Activated T-cell treated with anti-CD3 and anti-CD28 coated beads for 1 hour (primary cell): ENCODE measurements at places on chromosomes 11 and 22.

- DNase-seq, result no peak
Observed at GRCh38 chr22:42562684-42563083, 8.9 kb downstream of the SERHL2 start.

- no peak for DNase-seq
Observed at GRCh38 chr22:37229012-37229804, 14.9 kb downstream of the RAC2 start.

DNA sequence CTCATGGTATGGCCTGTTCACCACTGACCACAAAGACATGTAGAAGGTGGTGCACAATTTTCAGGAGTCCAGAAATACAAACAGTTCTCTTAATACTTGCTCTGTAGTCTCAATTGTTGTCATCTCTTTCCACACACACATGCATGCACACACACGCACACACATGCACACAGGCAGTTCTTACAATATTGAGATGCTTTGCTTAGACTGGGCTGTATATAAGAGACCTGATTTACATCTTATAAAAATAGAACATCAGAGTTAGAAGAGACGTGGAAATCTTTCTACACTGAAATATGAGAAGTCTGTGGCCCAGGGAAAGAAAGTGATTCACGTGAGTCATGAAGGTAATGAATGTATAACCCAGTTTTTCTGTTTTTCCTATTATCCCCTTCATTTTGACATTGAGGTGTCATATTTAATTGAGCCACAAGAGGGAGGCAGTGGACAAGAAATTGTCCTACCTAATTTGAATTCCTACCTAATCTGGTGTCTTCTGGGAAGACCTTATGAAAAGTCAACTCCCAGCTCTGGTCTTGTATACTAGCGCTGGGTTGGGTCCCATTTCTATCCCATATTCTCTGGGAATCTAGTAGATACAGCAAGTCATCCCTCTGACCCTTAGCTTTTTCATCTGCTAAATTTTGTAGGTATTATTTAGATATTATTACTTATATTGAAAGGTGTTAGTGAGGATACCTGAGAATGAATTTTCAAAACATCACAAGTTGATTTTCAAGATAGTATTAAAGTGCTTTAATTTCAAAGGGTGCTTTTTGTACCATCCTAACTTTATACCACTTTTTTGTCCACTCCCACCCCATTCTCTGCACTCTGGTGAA, 14.9 kb upstream of the MS4A4A start:
- DNase-seq, result no peak

- no peak for DNase-seq
Observed at GRCh38 chr22:17888855-17889254, 114.6 kb upstream of the BID start.

- DNase-seq, result no peak
Observed at GRCh38 chr11:101574886-101575285, 8.9 kb downstream of the TRPC6 start.
